ENCODE measurements at places on chromosomes 12 and 14.

- no peak for DNase-seq
These were observed 87.6 kb downstream of the SYNE2 start for GRCh38 chr14:63940387-63940786.

- DNase-seq: no peak
These were observed 276.6 kb downstream of the NRXN3 start for GRCh38 chr14:78446807-78447206.

DNA sequence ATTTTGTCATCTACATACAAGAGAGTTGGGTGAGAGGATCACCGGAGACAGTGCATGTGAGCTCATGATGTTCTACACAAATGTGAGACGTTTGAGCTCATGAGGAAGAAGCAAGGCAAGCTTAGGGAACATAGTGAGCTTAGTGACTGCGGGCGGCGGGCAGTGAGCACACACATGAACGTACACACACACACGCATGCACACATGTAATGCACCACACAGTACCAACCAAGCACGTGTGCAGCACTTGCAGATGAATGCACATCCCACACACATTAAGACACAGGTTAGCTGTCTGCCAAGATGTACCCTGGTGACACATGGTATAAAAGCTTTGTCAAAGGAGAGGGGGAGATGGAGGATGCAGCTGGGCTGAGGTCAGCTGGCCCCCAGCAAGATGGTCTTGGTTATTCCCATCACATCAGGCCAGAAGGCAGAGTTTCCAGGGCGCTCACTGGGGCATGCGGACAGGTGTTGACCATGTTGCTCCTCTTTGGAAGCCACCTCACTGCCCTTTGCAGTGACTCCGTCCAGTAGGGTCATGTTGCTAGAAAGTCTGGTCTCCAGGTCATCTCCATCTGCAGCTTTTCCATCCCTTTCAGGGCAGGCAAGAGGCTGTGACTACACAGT lies 8.7 kb upstream of the CACNA2D4 start:
- DNase-seq: no peak

DNA sequence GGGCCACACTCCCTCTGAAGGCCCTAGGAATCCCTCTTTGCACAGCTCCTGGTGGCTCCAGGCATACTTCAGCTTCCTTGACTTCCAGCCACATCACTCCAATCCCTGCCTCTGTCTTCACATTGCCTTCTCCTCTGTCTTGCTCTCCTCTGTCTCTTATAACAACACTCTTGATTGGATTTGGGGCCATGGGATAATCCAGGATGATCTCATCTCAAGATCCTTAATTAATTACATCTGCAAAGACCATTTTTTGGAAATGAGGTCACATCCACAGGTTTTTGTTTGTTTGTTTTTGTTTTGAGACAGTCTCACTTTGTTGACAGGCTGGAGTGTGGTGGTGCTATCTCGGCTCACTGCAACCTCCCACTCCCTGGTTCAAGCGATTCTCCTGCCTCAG lies 88.7 kb downstream of the TMTC1 start:
- DNase-seq: no peak

- DNase-seq: no peak
These were observed 3.3 kb upstream of the NUDT14 start for GRCh38 chr14:105184461-105184860.

DNA sequence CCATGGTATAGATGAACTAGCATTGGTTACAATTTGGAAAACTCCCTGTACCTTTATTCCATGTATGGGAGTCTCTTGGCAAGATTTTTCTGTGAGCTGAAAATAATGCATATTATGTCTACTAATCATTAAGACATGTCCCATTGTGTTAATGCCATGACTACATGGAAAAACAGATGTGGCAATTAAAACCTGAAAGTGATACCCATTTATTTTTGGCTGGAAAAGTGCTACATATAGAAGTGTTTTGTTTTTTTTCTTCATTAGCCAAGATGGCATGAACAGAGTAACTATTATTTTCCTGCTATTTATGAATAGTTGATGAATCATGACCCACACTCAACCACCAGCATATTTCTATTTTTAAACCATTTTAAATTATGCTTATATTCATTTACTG lies 58.2 kb downstream of the ALG10B start:
- no peak for DNase-seq

GRCh38 chr14:102949062-102949800 lies 26.8 kb downstream of the AMN start:
- DNase-seq: no peak

DNA sequence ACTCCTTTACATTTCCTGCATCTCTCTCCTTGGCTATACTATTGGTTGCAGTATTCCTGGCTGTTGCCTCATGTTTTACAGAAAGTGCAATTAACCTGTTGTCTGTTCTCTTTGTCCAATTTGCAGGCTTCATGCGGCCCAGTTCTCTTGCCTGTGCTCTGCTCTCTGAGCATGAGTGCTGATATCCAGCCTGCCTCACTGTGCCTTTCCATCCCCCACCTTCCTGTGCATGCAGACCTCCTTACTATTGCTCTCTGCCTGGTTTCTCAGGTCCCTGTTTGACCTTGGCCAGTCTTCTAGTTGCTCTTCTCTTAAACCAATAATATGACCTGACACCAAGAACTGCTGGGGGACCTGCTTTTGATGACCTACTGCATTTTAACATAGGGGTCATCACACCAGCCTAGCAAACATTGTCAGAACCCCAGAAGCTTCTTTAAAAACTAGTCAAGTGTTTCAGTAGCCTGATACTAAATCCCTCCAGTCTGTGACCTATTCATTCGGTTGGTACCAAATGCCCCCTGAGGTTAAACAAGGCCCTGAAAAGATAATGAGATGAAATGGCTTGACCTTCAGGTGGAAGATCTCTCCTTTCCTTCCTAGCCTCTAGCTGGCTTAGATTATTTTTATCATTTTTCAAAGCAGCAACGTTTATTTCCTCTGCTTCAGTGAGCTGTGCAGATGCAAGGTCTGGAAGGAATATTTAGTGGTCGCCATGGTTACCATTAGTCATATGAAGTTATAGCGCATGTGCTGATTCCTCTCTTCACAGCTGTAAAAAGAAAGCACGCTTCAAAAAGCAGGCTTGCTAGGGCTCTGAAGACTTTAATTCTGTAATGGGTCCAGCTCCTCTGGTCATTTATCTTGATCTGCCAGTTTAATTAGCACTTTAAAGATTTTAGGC lies 216.5 kb downstream of the PHLDA1 start:
- no peak for DNase-seq

DNA sequence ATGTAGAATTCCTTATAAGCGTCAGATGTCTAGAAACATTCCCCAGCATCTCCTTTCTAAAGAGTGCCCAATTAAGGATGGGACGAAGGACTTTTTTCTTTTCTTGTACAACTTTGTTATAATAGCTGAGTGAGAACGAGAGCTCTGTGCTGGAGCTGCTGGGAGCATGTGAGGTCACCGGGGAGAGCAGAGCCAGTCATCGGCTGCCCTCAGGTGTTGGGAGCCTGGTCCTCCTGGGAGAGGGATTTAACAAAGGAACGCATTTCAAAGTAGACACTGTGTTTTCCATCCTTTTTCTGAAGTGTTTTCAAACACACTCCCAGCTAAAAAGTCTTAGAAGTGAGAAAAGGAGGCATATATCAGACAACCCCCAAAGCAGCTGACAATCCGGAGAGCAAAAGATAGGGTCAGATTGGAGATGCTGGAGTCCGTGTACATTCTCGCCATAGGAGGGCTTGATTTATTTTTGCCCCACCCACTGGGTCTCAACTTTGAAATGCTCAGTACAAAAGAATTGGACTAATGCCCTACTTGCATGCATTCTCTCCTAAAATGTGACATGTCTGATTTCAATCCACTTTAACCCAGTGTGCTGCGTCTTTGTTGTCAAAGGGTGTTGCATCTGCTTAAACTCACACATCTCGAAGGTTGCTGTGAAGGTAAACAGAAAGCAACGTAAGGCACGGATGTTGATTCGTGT lies 50.8 kb upstream of the PIWIL1 start:
- DNase-seq: no peak

- DNase-seq: no peak
These were observed 1.2 kb downstream of the PIANP start for GRCh38 chr12:6699259-6699988.

GRCh38 chr12:26805401-26805971 lies 27.5 kb downstream of the ITPR2 start:
- no peak for DNase-seq

- no peak for DNase-seq
These were observed 23.4 kb upstream of the PRIMA1 start for GRCh38 chr14:93811676-93812075.

GRCh38 chr14:90398315-90398839 lies 1.5 kb downstream of the CALM1 start:
- DNase-seq: no peak

- no peak for DNase-seq
These were observed 68.5 kb downstream of the AEBP2 start for GRCh38 chr12:19507823-19508222.

- DNase-seq: no peak
These were observed 64.0 kb downstream of the SMOC1 start for GRCh38 chr14:69943084-69943780.

DNA sequence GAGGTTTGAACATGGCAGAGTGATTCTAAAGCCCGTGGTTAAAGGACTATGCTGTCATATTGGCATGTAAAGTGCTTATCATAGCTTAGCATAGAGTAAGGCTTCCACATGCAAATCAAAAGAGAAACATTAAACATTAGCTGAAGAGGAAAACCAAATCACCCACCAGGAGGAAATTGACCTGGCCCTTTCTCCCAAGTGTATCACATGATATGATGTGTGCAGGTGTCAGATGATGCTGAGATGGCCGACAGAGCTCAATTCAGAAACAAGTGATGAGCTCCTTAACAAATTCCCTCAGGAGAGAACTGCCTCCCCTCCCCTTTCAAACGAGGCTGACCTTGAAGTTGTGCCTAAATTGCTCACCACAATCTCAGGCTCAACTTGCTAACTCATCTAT lies 217.1 kb upstream of the BTG1 start:
- no peak for DNase-seq

DNA sequence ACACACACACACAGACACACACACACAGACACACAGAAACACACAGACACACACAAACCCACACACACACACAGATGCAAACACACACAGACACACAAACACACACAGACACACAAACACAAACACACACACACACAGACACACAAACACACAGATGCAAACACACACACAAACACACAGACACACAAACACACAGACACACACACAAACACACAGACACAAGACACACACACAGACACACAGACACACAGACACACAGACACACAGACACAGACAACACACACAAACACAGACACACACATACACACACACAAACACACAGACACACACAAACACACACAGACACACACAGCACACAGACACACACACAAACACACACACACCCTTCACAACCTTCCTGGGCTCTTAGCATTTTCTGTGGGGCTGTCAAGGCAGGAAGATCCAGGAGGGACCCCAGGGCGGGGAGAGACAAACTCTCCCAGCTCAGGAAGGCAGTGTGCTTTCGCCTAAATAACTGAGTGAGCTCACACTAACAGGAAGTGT lies 24.2 kb upstream of the INF2 start:
- no peak for DNase-seq

- no peak for DNase-seq
These were observed 3.3 kb downstream of the COL2A1 start for GRCh38 chr12:48000878-48001504.

DNA sequence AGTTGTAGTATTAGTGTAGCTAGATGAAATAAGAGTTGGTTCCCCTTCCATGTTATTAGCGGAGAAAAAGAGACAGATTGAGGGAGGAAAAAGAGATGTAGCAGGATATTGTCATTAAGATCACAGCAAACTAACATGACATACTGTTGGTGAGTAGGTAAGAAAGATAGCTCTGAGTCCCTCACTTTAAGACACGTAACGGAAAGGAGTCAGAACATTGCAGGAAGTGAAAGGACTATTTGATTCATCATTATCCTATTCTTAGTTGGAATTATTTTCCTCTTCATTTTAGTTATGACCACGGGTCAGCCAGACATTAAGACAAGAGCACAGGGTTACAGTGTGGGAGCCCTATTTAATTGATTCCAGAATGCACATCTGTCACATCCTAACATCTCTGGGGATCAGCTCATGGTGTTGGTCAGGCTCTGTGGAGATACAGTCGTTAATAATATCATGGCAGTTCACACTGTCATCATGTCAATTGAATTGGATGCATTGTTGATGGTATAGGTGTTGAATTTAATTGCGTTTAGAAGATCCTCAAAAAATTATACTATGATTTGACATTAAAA lies 55.0 kb downstream of the TMX1 start:
- no peak for DNase-seq

GRCh38 chr12:630656-631632 lies 32.3 kb downstream of the NINJ2 start:
- DNase-seq: no peak

DNA sequence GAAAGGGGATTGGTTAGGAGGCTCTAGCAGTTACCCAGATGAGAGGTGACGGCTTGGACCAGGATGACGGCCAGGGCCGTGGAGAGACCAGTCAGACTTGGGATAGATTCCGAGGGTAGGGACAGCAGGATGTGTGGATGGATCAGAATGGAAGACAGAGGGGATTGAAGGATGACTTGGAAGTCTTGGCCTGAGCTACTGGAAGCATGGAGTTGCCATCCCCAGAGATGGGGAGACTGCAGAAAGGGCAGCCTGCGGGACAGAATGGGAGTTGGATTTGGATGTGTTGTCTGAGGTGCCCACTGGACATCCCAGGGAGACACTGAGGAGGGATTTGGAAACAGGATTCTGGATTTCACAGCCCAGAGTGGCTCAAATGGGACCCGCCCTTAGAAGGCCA lies 102.3 kb downstream of the CALM1 start:
- DNase-seq: no peak

- no peak for DNase-seq
These were observed 148.0 kb upstream of the NUDT4 start for GRCh38 chr12:93229494-93230325.

- no peak for DNase-seq
These were observed 417.2 kb upstream of the NOVA1 start for GRCh38 chr14:27015065-27015464.

- DNase-seq: no peak
These were observed 11.2 kb downstream of the SDS start for GRCh38 chr12:113392520-113392919.

DNA sequence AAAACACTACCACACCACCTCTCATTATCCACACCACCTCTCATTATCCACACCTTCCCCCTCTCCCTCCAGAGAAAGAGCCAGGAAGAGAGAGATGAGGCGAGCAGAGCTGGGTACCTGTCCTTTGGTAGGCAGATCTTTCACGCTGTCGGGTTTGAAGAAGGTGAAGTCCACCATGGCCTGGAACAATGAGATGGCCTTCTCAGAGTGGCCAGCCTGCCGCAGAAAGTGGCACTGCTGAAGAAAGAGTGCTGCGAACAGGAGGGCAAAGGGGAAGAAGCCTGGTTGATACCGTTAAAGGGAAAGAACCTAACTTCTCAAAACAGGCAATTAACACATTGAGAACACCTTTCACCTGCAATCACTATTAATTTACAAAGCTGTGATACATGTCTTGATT lies 30.6 kb downstream of the NRDE2 start:
- DNase-seq: no peak
